ENCODE measurements at places on chromosomes 11 and 22.
A peak's percentile ranks its signal among the peaks of the same experiment; 100 is the strongest.

GRCh38 chr11:22808571-22809197 lies 20.9 kb downstream of the SVIP start:
- no peaks in the 10 kb centered on the region for H3K27me3 ChIP-seq
- H3K4me1 ChIP-seq: no peaks in the 10 kb centered on the region
- DNase-seq: no peak
- no peak overlapping the region for H3K4me3 ChIP-seq

GRCh38 chr11:69537855-69538640 lies 56.6 kb downstream of the LINC01488 start:
- no peak overlapping the region for H3K4me3 ChIP-seq
- no peaks in the 10 kb centered on the region for H3K27me3 ChIP-seq
- no peaks in the 10 kb centered on the region for H3K4me1 ChIP-seq
- no peaks in the 10 kb centered on the region for H3K36me3 ChIP-seq
- no peak for DNase-seq

DNA sequence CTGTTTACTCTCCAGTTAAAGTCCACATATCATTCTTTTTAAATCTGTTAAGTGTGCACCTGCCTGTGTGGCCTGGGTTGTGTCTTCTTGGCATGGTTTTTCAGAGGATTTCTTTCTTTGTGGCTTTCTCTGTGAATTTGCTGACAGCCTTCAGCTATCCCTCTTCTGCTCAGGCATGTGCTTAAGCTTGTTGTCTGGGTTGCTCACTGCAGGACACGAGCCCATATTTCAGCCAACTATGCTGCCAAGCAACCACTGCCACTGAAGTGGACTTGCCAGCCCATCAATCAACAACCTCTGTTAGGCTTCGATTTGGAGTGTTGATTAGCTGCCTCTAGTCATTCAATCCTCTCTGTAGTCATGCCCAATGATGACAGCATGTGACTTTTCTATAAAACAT lies 18.4 kb downstream of the OR51I2 start:
- no peak for DNase-seq
- no peak overlapping the region for H3K27ac ChIP-seq
- H3K36me3 ChIP-seq: no peaks in the 10 kb centered on the region
- H3K4me1 ChIP-seq: no peaks in the 10 kb centered on the region

- no peak for DNase-seq
- H3K4me3 ChIP-seq: peak overlapping the region; percentile 95
- no peaks in the 10 kb centered on the region for H3K27me3 ChIP-seq
- no peaks in the 10 kb centered on the region for H3K36me3 ChIP-seq
Measured at GRCh38 chr11:14519597-14519916, 629 bp downstream of the PSMA1 start.

- no peaks in the 10 kb centered on the region for H3K36me3 ChIP-seq
- no peak overlapping the region for H3K4me3 ChIP-seq
- H3K27ac ChIP-seq: no peak overlapping the region
- no peak for DNase-seq
- H3K4me1 ChIP-seq: no peaks in the 10 kb centered on the region
Measured at GRCh38 chr11:132910011-132910760, 622.1 kb downstream of the OPCML start.

DNA sequence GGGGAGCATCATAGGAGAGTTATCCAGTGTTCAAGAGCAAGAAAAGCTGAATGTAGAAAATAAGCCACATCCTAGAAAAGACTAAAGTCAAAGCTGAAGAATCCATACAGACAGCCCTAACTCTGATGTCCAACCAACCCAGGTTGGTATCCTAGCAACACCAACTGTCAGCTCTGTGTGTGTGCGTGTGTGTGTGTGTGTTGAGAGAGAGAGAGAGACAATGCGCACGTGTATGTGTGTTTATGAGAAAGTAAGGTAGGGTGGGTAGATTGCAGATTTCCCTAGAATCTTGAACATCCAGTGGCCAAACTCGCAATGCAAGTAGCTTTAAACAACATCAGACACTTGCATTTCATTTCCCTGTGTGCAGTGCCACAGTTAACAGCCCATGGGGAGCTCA lies 274.9 kb downstream of the FAM181B start:
- no peaks in the 10 kb centered on the region for H3K36me3 ChIP-seq
- no peaks in the 10 kb centered on the region for H3K27me3 ChIP-seq
- no peak overlapping the region for H3K27ac ChIP-seq
- H3K4me3 ChIP-seq: no peak overlapping the region
- DNase-seq: no peak
- H3K4me1 ChIP-seq: no peaks in the 10 kb centered on the region

DNA sequence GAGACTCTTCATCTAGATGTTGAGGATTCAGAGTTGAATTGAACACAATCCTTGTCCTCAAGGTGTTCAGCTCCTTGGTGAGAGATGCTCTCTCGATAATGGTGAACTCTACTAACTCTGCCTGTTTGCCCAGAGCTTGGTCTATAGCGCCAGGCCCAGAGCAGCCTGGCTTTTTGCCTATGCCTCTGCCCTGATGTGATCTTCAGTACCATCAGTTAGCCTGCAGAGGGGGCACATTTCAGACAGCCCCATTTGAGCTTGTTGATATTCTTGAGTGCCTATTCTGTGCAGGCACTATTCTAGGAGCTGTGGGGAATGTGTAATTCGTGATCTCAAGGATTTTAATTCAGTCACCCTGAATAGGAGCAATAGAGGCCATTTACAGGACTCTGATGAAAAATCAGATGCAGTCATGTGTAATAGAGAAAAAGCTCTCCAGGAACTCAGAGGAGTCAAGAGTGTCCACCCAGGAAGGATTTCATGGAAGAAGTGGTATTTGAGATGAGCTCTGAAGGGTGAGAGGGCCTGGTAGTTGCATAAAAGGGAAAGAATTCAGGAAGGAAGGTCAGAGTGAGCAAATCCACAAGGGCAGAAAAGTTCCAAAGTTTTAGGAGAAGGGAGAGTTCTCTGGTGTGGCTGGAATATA lies 19.3 kb downstream of the GTPBP1 start:
- DNase-seq: no peak
- no peak overlapping the region for H3K4me3 ChIP-seq
- no peak overlapping the region for H3K27ac ChIP-seq
- no peaks in the 10 kb centered on the region for H3K4me1 ChIP-seq
- no peaks in the 10 kb centered on the region for H3K36me3 ChIP-seq

- no peak for DNase-seq
- H3K27me3 ChIP-seq: no peaks in the 10 kb centered on the region
- H3K36me3 ChIP-seq: no peaks in the 10 kb centered on the region
- H3K4me1 ChIP-seq: no peaks in the 10 kb centered on the region
Measured at GRCh38 chr11:103274025-103274424, 164.8 kb downstream of the DYNC2H1 start.

DNA sequence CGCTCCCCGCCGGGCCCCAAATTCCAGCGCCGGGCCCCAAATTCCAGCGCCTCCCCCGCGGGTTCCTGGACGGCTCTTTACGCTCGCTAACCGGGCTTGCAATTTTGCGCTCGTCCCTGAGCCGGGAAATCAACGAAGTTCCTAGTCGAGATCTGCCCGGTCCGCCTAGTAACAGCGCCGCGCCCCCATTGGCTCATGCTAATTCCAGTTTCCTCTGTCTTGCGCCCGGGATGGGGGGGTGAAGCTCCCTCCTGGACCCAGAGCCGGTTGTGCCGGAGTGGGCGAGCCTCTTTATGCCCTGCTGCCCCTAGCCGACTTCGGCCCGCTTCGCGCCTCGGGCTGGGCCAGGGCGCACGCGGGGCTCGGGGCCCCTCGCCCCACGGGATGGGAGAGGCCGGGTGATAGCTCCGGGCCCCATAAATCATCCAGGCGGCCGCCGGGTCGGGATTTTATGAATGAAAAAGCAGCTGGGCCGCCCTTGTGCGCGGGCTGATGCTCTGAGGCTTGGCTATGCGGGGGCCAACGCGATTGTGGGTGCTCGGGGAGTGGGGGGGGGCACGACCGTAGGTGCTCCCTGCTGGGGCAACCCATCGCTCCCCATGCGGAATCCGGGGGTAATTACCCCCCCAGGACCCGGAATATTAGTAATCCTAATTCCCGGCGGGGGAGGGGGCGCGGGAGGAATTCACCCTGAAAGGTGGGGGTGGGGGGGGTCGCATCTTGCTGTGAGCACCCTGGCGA lies 1.8 kb upstream of the CCND1 start:
- peaks cover 7% of the 10 kb centered on the region for H3K27me3 ChIP-seq
- DNase-seq: peak; percentile 64
- no peaks in the 10 kb centered on the region for H3K36me3 ChIP-seq
- peaks cover 8% of the 10 kb centered on the region for H3K4me1 ChIP-seq

DNA sequence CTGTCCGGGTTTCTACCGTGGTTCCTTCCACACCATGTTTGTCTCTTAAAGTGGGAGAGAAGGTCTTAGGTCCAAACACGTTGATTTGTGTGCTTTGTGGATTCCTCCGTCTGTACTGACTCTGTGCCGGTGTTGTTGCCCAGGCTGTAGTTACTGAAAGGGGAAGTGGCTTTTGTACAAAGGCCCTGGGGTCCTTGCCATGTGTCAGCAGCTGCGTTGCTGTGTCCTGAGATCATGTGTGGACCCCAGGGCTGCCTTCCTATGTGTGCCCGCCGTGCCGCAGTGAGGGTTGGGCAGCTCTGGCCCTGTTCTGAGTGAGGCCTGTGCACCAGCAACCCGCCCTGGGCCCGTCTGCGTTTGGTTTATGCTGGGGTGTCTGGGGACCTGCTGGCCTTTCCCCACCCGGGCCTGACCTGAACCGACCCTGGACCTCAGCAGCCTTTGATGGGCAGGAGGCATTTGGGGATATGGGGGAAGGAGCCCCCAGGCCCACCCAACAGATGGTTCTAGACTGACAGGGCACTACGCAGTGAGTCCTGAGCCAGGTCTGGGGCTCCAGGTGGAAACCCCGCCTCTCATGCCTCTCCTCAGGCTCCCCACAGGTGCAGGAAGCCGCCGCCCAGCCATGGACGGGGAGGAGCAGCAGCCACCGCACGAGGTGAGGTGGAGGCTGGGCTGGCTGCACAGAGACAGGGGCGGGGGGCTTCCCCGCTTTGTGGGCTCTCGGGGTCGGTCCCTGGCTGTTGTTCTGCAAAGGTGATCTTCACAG lies 6.9 kb downstream of the TRABD start:
- no peaks in the 10 kb centered on the region for H3K27me3 ChIP-seq
- peaks cover 8% of the 10 kb centered on the region for H3K4me1 ChIP-seq
- no peak overlapping the region for H3K4me3 ChIP-seq
- DNase-seq: peak; percentile 13

- no peaks in the 10 kb centered on the region for H3K4me1 ChIP-seq
- H3K27ac ChIP-seq: no peak overlapping the region
- H3K27me3 ChIP-seq: no peaks in the 10 kb centered on the region
Measured at GRCh38 chr22:43867839-43868635, 5.7 kb upstream of the SULT4A1 start.

DNA sequence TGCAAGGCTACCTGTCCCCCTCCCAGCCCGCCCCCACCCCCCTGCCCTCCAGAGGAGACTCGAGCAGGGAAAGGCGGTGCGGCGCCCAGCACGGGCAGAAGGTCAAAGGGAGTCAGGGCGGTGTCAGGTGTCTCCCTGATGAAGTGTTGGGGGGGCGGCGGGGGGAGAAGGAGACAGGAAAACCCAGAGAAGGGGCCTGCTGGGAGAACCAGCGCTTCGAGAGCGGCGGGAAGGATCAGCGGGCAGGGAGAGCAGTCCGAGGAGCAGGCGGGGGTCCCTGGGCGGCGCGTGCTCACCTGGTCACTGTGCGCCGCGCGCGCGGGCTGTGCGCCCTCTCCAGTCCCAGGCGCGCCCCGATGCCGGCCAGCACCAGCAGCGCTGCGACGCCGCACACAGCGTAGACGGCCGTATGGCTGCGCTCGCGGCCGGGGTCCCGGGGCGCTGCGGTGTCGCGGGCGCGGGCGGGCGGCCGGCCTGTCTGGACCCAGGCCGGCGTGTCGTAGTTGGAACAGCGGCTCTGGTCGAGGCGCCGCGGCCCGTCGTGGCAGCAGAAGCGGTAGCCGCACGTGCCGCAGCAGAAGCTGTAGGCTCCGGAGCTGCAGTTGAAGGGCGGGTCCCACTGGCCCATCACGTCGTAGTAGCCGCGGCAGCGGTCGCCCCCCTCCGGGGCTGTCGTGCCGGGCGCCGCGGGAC lies 886 bp downstream of the SHISA8 start:
- H3K27ac ChIP-seq: no peak overlapping the region
- no peak for DNase-seq
- H3K4me1 ChIP-seq: peaks cover 8% of the 10 kb centered on the region
- no peak overlapping the region for H3K4me3 ChIP-seq
- no peaks in the 10 kb centered on the region for H3K36me3 ChIP-seq

Measured in ovary (tissue), 10 donors.